ENCODE measurements at places on chromosomes 3 and 15.

DNA sequence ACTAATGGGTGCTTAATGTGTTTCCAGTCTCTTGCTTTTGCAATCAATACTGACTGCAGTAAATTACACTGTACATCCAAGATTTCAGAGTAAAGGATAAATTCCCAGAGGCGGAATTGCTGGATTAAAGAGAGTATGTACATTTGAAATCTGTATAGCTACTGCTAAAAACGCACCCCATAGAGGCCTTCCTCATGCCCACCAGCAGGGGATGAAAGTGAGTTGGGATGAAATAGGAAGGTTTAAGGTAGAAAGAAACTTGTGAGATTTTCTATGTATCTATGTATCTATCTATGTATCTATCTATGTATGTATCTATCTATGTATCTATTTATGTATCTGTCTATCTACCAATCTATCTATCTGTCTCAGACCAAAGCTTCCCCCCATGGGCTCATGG lies 28.4 kb downstream of the TMEM44 start:
- H3K4me1 ChIP-seq, result no peaks in the 10 kb centered on the region
- no peaks in the 10 kb centered on the region for H3K27me3 ChIP-seq
- DNase-seq, result no peak
- H3K27ac ChIP-seq, result no peak overlapping the region

DNA sequence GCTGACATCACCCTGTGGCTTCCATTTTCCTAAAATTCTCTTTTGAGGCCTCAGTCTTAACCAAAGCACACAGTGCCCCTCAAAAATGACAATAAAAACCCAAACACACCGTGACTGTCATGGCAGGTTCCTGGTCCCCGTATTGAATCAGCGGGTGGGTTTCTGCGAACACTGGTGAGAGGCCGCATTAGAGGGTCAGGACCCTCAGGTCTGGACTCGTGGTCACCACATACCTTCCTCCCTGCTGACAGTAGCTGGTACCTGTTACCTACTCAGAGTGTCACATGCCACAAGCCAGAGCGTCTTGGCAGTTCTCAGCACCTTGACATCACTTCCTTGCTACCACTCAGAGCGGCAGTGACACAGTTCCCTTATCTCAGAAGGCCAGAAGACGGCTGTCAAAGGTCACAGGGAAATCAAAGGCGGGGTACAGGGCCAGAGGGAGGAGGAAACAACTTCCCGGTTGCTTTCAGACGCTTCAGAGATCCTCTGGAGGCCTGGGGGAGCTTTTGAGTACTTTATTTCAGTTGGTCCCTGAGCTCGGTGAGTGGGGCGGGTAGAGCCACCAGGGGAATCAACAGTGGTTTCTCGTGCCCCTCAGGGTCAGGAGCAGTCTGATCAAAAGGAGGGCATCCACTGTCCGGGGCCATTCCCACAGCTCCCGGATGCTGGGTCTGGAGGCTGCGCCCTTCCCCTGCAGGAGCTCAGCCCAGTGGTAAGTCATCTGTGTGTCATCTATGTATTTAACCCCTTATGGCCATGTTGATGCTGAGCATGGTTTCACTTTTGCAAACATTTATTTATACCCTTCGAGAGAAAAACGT lies at the start of the genes CCR5AS and CCRL2:
TSS of gene CCR5AS (minus strand) at position 279 of the 824 bp plus-strand sequence.
TSS of gene CCRL2 (plus strand) at position 472 of the 824 bp plus-strand sequence. CDS start 821 bp downstream, outside the sequence.
- H3K4me1 ChIP-seq, result peaks cover 2% of the 10 kb centered on the region
- DNase-seq, result peak; percentile 28
- H3K4me3 ChIP-seq, result no peak within 1 kb of the TSS
- no peaks in the 10 kb centered on the region for H3K36me3 ChIP-seq
- H3K27ac ChIP-seq, result no peak within 1 kb of the TSS

DNA sequence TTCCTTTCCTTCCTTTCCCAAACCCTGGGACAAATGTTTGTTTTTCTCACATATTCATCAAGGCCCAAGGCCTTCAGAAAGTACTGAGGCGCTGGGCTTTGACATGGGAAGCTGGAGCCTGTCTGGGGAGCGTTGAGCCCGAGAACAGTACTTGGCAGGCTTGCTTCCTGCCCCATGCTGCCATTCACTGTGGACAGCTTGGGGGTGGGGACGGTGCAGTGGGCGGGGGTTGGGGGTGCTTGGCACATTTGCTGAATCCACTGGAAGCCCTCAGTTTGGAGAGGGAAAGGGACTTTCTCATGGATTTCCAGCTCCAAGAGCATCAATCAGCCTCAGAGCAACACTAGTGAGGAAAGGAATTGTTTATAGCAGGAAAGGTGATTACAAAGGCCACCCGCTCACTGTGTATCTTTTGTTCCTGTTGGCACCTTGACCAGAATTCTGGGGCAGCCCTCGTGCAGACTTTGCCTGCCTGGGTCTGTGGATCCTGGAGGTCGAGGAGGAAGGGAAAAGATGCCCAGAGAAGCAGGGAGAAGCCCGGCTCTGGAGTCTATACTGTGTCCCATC lies 199.8 kb upstream of the RGMA start:
- no peak for DNase-seq
- no peaks in the 10 kb centered on the region for H3K36me3 ChIP-seq
- no peak overlapping the region for H3K4me3 ChIP-seq

- peaks cover 3% of the 10 kb centered on the region for H3K27me3 ChIP-seq
- peak; percentile 80 for DNase-seq
- H3K4me3 ChIP-seq, result peak within 1 kb of the TSS; percentile 70
- H3K27ac ChIP-seq, result no peak within 1 kb of the TSS
- H3K36me3 ChIP-seq, result no peaks in the 10 kb centered on the region
Observed at GRCh38 chr15:71114887-71115566, at the start of gene THSD4. Gene THSD4, plus strand, starts transcription at chr15:71115471.

- no peaks in the 10 kb centered on the region for H3K36me3 ChIP-seq
- no peak overlapping the region for H3K27ac ChIP-seq
- H3K27me3 ChIP-seq, result no peaks in the 10 kb centered on the region
Observed at GRCh38 chr3:182246870-182247269, 535.1 kb downstream of the SOX2 start.

- no peak overlapping the region for H3K4me3 ChIP-seq
- H3K27ac ChIP-seq, result no peak overlapping the region
- H3K4me1 ChIP-seq, result no peaks in the 10 kb centered on the region
- no peaks in the 10 kb centered on the region for H3K36me3 ChIP-seq
- H3K27me3 ChIP-seq, result no peaks in the 10 kb centered on the region
Observed at GRCh38 chr15:94370936-94371285, 139.6 kb downstream of the MCTP2 start.

DNA sequence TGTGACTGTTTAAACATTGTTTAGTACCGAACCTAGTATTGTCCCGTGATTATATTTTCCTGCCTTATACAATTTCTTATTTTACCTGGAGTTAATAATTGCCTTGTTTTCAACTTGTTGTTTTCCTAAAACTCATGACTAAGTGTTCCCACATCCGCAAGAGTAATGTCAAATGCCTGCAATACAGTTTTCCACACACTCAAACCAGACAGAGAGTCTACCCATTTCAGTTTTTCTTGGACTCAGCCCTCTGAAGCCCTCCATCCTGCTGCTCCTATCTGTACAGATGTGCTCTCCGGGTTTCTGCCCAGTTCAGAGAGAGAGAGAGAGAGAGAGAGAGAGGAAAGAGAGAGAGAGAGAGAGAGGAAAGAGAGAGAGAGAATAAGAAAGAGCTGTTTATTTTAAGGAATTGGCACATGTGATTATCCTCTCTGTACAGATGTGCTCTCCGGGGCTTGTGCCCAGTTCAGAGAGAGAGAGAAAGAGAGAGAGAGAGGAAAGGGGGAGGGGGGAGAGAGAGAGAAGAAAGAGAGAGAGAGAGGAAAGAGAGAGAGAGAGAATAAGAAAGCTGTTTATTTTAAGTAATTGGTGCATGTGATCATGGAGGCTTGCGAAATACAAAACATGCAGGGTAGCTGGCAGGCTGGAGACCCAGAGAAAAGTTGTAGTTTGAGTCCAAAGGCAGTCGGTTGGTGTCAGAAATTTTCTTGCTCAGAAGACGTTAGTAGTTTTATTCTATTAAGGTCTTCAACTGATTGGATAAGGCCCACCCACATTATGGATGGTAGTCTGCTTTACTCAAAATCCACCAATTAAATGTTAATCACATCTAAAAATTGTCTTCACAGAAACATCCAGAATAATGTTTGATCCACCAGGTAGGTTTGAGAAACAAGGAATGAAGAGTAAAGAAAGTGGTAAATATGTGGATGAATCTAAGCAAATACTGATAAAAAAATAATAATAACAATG lies 104.1 kb upstream of the GOLGA8J start:
- no peaks in the 10 kb centered on the region for H3K36me3 ChIP-seq
- H3K27me3 ChIP-seq, result no peaks in the 10 kb centered on the region
- no peak overlapping the region for H3K27ac ChIP-seq
- no peaks in the 10 kb centered on the region for H3K4me1 ChIP-seq
- no peak overlapping the region for H3K4me3 ChIP-seq

- H3K36me3 ChIP-seq, result no peaks in the 10 kb centered on the region
- peak overlapping the region; percentile 90 for H3K4me3 ChIP-seq
- peak overlapping the region; percentile 50 for H3K27ac ChIP-seq
- no peaks in the 10 kb centered on the region for H3K27me3 ChIP-seq
- H3K4me1 ChIP-seq, result peaks cover 29% of the 10 kb centered on the region
Observed at GRCh38 chr3:12993517-12994356, 79.5 kb downstream of the IQSEC1 start.

GRCh38 chr15:88982946-88983342 lies 69.8 kb upstream of the MFGE8 start:
- no peak overlapping the region for H3K27ac ChIP-seq
- H3K4me1 ChIP-seq, result peaks cover 21% of the 10 kb centered on the region
- DNase-seq, result no peak

GRCh38 chr3:29559741-29560465 lies 279.0 kb downstream of the RBMS3 start:
- DNase-seq, result no peak
- no peak overlapping the region for H3K27ac ChIP-seq
- no peaks in the 10 kb centered on the region for H3K36me3 ChIP-seq
- no peaks in the 10 kb centered on the region for H3K4me1 ChIP-seq
- H3K4me3 ChIP-seq, result no peak overlapping the region

- H3K27ac ChIP-seq, result peak overlapping the region; percentile 84
- no peaks in the 10 kb centered on the region for H3K36me3 ChIP-seq
- peaks cover 22% of the 10 kb centered on the region for H3K4me1 ChIP-seq
- H3K27me3 ChIP-seq, result no peaks in the 10 kb centered on the region
- no peak for DNase-seq
Observed at GRCh38 chr15:62878070-62878469, 164.5 kb upstream of the TPM1 start.

DNA sequence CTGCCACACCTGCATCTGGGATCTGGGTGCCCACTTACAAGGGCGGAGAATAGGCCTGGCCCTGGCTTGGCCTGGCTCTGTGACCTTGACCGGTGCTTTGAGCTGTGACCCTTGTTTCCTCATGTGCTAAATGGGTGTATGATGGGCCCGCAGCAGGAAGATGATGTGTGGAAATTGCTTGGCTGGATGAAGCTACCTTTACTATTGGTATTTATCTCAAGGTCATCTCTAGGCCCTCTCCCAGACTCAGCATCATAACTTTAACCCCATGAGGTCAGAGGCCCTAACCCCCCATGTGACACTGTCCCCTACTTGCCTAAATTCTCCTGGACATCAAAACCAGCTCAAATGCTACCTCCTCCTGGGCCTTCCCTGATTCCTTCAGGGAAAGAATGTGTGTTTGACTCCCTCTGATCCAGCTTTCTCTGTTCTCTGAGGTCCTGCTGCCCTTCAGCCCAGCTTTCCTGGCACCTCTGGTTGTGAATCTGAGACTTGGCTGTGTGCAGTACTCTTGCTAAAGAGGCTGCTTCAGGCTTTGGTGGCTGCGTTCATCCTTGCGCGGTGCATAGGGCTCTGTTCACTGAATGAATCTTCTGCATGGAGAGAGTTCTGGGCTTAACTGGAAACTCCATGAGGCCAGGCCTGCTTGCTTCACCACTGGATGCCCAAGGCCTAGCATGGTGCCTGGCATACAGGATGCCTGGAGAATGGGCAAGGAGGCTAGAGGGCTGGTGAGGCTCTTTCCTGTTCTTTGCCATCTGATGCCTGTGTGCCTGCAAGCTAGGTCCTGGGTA lies 25.2 kb upstream of the SLC6A6 start:
- H3K4me3 ChIP-seq, result no peak overlapping the region
- no peak for DNase-seq
- H3K27ac ChIP-seq, result no peak overlapping the region
- no peaks in the 10 kb centered on the region for H3K27me3 ChIP-seq
- H3K36me3 ChIP-seq, result no peaks in the 10 kb centered on the region

DNA sequence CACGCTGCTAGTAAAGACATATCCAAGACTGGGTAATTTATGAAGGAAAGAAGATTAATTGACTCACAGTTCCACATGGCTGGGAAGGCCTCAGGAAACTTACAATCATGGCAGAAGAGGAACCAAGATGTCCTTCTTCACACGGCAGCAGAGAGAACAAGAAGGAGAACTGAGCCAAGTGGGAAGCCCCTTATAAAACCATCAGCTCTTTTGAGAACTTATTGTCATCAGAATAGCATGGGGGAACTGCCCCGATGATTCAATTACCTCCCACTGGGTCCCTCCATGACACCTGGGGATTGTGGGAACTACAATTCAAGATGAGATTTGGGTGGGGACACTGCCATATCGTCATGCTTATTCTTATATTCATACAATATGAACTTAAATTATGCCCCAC lies 49.0 kb downstream of the DUT start:
- no peaks in the 10 kb centered on the region for H3K4me1 ChIP-seq
- H3K36me3 ChIP-seq, result no peaks in the 10 kb centered on the region
- DNase-seq, result no peak
- H3K27me3 ChIP-seq, result no peaks in the 10 kb centered on the region
- no peak overlapping the region for H3K4me3 ChIP-seq

DNA sequence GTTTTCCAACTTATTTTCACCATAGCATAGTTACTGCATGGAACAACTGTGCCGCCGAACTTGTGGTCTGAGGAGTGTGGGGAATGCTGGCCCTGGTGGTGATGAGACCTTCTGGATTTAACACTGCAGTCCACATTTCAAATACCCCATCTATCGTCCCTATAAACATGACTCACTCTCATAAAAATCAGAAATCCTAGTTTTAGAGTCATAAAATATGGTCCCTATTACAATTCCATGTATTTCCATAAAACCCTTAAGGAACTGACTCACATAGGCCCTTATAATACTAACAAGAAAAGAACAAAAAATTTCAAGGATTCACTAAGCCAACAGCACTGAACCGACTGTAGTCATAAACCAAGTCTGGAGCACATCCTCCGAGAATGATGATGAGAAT lies 147.2 kb downstream of the FOXP1 start:
- H3K4me1 ChIP-seq, result peaks cover 3% of the 10 kb centered on the region
- H3K27ac ChIP-seq, result no peak overlapping the region
- no peaks in the 10 kb centered on the region for H3K27me3 ChIP-seq
- no peak for DNase-seq

- H3K27ac ChIP-seq, result no peak overlapping the region
- no peak for DNase-seq
- H3K36me3 ChIP-seq, result peaks cover 2% of the 10 kb centered on the region
- H3K27me3 ChIP-seq, result no peaks in the 10 kb centered on the region
Observed at GRCh38 chr3:128372707-128373533, 93.8 kb downstream of the DNAJB8 start.

All from trophoblast cell (in vitro differentiated cells and primary cell).